ENCODE measurements at places on chromosomes 16 and 17.

DNA sequence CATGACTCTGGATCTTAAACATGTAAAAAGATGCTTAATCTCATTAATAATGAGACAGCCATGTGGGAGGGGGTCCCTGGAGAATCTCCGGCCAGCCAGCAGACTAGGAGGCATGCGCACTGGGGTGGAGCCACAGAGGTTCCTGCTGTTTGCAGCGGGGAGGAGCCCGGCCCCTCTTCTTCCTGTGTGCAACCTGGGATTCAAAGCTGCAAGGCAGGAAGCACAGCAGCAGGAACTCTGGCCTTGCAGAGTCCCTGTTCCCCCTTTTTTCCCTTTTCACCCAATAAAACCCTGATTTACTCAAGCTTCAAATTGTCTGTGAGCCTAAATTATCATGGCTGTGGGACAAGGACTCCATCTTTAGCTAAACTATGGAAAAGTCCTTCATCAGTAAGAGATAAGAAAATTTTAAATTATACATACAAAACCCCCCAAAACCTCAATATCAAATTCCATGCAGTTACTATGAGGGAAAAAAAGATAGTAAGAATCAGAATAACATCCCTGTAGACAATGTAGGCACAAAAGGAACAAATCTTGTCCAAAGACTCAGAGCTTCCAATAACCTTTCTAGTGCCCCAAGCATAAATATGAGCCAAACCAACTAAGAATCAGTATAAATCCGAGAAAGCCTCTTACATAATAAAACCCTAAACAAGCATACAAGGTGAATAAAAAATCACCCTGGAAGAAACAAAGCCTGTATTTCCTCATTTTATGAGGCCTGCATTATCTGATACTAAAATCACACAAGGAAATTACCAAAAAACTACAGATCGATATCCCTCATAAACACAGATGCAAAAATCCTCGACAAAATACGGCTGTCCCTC lies 12.1 kb downstream of the CFDP1 start:
- peak; percentile 46 for DNase-seq

DNA sequence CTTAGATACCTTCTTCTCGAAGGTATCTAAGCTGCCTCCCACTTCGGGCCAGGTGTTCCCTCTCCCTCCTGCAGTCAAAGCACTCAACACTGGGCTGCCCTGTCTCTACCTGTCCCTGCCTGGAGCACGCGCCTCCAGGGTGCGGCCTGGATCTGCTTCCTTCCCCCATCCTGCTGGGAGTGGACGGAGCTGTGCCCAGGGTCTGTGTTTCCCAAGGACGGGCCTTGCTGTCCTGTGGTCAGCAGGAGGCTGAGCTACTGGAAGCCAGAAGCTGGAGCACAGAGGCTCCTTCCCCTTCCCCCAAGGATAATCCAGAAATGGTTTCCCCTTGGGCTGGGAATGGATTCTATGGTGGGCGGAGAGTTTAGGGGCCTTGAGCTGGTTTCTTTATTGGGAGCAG lies 16.7 kb downstream of the LLGL2 start:
- no peak for DNase-seq

DNA sequence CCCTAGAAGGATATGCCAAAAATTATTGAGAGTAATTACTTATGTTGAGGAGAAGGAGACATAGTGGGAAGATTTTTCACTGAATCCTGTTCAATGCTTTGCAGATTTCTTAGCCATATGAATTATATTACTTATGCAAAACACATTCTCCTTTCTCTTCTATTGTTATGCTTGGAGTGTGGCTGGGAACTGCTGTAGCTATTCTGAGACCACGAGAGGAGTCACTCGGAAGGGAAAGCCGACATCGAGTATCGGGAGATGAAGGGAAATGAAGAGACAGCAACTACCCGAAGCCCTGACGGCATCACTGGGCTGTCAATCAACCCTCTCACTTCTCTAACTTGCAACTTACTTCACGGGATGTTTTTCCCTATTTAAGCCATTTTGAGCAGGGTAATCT lies 39.6 kb downstream of the STX8 start:
- DNase-seq = no peak

DNA sequence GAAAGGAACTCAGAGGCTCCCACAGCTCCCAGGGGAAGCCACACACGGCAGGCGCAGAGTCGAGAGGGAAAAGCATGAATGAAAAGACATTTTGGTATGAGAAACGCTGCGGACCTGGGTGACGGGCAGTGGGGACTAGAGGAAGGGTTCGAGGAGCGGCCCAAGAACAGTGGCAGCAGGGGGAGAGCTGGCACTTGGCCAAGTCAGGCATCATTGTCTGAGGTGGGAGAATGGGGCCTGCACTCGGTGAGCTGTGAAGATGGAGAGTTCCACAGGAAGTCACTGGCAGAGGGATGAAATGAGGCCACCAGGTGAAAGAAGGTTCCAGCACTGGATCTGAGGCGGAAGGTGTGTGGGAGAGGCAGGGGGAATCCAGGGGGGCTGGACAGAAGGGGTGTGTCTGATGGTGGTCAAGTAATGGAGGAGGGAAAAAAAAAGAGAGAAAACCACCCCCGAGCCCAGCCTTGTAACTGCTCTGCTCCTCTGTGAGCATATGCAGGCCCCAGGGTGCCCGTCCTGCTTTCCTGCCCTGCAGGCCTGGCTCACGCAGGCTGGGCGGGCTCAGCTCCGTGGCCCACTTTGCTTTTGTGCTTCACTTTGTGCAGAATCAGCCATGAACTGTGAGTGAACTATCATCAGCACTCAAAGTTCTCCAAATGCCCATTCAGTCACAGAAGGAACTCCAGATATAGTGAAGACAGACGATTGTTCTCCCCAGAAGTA lies 31.8 kb downstream of the TMEM204 start:
- no peak for DNase-seq

GRCh38 chr17:8220783-8221662 lies 10.6 kb upstream of the AURKB start:
- peak; percentile 94 for DNase-seq

GRCh38 chr16:30064729-30065101 lies 845 bp upstream of the ALDOA start:
- no peak for DNase-seq

DNA sequence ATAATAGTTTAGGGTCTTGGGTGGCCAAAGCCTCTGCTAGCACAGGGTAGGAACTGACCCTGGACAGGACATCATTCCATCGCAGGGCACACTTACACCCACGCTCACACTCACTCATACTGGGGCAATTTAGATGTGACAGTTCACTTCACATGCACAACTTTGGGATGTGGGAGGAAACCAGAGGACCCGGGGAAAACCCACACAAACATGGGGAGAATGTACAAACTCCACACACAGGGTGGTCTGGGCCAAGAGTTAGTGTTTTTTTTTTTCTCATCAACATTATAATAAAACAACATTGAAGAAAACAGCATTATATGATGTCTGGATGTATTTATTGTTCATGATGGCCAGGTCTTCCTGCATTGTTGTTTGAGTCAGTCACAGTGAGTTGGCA lies 93.6 kb downstream of the CDH13 start:
- no peak for DNase-seq

GRCh38 chr16:12157517-12158093 lies 181.1 kb downstream of the SNX29 start:
- DNase-seq = no peak

DNA sequence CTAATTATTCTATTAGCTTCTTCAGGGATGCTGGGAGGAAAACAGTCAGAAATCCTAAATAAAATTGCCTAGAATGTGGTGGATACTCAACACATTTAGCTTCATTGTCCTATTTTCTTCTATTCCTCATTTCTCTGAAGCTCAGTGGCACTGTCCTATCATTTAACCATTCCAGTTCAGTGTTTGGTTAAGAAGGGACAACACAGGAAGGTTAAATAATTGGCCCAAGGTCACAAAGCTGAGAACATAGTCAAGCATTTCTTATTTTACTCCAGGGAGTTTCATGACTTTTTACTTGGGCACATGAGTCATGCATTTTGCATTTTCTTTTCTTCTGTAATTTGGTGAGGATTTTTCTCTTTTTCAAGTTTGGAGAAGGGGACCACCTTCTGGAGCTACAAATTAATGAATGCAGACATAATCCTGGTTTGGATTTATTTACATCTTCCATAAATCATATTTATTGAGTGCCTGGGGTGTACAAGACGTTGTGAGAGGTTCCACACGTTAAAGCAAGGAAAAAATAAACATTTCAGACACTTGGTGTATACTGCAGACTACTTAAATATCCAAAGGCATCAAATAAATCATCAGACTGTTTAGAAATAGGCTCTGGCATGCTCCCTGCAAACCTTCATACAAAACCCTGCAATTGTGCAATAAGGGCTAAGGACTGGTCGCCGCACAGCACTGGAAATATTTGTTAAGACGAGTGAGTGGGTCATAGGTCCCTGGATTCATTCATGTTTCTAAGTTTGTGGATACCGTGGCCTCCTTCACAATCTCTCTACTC lies 263.9 kb downstream of the MAF start:
- no peak for DNase-seq

DNA sequence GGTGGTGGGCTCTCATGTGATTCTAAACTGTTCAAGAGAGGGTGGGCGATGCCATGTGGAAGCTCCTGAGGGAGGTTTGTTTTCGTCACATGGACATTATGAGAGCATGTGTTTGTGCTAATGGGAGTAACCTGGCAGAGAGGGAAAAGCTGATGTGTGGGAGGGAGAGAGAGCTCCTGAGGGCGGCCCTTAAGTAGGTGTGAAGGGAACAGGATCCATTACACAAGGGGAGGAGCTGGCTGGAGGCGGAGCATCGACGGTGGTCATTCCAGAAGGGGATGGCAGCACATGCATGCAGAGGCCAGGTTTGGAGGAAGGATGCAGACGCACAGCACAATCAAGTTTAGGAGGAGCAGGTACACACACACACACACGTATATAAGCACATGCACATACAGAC lies 197.5 kb downstream of the RPTOR start:
- no peak for DNase-seq

DNA sequence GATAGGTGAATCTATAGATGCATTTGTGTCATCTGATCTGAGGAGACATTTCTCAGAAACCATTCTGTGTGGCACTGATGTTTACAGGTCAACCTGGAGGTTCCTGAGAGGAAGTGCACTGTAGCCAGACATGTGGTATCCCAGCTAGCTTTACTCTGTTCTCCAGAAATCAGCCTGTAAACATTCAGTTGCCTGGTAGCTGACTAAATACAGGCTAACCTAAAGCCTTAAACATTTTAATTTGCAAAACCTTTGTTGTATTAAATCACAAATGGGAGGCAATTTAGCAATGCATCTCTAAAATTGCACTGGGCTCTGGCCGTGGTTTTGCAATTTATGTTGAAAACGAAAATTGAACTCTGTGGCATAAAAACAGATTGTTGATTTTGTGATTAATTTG lies 207.6 kb downstream of the FTO start:
- DNase-seq = no peak

GRCh38 chr17:20281860-20282259 lies 185.5 kb downstream of the LGALS9B start:
- DNase-seq = no peak

DNA sequence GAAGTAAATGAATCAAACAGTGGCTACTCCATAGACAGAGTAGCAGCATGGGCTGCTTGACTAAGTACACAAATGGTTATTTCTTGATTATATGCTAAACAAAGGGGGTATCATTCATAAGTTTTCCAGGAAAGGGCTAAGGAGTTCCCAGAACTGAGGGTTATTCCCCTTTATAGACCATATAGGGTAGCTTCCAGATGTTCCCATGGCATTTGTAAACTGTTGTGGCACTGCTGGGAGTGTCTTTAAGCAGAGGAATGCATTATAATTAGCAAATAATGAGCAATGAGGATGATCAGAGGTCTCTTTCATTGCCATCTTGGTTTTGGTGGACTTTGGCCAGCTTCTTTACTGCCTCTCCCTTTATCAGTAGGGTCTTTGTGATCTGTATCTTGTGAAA lies 105.1 kb downstream of the CDH11 start:
- no peak for DNase-seq

DNA sequence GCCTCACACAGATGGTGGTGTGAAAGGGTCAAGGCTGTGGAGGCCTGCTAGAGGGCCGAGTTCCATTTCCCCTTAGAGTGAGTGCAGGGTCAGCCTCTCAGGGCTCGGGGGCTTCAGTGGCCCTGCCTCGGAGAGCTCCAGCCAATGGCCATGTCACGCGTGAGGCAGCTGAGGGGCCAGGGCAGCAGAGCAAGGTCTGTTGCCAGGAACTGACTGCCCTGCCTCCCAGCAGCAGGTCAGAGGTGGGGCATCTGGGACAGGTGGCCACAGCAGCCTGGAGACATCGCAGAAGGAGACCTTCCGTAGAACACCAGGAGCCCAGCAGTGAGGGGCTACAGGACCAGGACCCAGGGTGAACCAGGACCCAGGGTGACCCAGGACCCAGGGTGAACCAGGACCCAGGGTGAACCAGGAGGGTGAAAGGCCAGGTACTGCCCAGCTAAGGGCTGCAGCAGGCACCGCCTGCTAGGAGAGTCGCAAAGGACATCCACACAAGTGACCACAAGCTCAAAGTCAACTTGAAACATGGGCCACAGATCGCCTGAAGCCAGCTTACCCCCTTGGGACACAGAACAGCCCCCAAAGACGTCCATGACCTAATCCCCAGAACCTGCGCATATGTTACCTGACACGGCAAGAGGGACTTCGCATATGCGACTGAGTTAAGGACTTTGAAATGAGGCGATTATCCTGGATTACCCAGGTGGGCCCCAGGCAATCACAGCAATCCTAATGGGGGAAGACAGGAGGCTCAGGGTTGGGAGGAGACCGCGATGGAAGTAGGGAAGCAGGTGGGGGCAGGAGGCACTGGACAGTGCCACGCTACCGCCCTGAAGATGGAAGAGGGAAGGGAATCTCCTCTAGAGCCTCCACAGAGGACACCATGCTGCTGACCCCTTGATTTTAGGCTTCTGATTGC lies 4.8 kb upstream of the MEAK7 start:
- DNase-seq = no peak

Measured in activated CD8-positive, alpha-beta T cell treated with anti-CD3 and anti-CD28 coated beads for 36 hours (primary cell).